ENCODE measurements at places on chromosomes 11 and 22. TPM values are rescaled to one million over a fixed set of nuclear protein-coding genes. Genes with fewer than 3 reads are reported as not detected.

The NAALAD2 gene
- not detected for total RNA-seq

DNA sequence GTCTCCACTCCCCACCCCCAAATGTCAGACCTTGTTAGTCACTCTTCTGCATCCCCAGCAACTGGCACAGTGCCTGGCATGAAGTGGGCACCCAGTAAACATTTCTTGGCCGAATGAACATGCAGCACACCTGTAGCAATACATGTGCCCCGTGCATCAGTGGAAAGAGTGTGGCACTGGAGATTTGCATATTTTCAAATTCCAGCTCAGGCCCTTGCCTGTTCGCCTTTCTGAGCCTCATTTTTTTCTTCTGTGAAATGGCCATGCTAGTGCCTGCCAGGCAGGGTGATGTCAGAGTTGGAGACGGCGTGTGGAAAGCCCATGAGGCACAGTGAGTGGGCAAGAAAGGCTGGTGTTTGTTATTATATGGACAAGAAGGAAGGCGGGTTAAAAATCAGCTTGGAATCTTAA is 38.7 kb downstream of the CD82 start:
- DNase-seq: no peak

GRCh38 chr11:45097721-45098493 is 48.5 kb upstream of the PRDM11 start:
- DNase-seq: peak; percentile 46

- no peak for DNase-seq
These were observed 26.7 kb downstream of the ALG8 start for GRCh38 chr11:78112582-78113275.

DNA sequence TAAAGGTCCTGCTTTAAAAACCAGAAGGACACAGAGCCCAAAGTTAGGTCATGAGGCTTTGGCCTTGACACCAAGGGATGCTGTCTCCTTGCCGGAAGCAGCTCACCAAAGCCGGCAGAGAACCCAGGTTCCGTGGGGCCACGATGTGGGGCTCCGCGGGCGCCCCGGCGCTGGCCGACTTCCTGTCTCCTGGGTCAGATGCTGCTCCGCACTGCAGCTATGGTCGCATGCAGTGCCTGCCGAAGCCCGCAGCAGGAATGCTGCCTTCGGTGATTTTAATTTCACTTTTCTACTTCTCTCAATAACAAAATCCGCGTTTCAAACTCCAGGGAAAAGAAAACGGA is 454 bp upstream of the OTUB1 start:
- DNase-seq: no peak

GRCh38 chr11:118435290-118435892 is 901 bp upstream of the KMT2A start:
- DNase-seq: peak; percentile 38

GRCh38 chr11:3732671-3733436 is 61.7 kb upstream of the CHRNA10 start:
- DNase-seq: no peak

GRCh38 chr22:48496226-48496845 is 1331.3 kb downstream of the BRD1 start:
- DNase-seq: no peak
